GM23248 (cell line): ENCODE measurements at places on chromosomes 13 and 19. TPM values are rescaled to one million over a fixed set of nuclear protein-coding genes. Genes with fewer than 3 reads are reported as not detected.
A peak's percentile ranks its signal among the peaks of the same experiment; 100 is the strongest.

Gene KCNN4
- total RNA-seq: 8.7 and 13.7 TPM in 2 replicates

Gene FLT3LG
- 1.3 and 1.6 TPM in 2 replicates for total RNA-seq

Gene IGLON5
- not detected in 2 replicates for total RNA-seq

Gene HIF3A
- total RNA-seq: not detected in 2 replicates

Gene C13orf42
- not detected in 2 replicates for total RNA-seq

- H3K4me1 ChIP-seq: no peaks in the 10 kb centered on the region
- H3K4me3 ChIP-seq: no peak overlapping the region
- H3K36me3 ChIP-seq: no peaks in the 10 kb centered on the region
Measured at GRCh38 chr19:32181216-32181920, 164.0 kb upstream of the ZNF507 start.

- no peak for DNase-seq
- no peaks in the 10 kb centered on the region for H3K36me3 ChIP-seq
- 0 out of 2 replicates have a peak, but pooled peaks cover 7% of the 10 kb centered on the region for H3K4me1 ChIP-seq
- H3K27me3 ChIP-seq: peaks cover 4% of the 10 kb centered on the region; the same call in 1 of the 2 replicates
- H3K27ac ChIP-seq: no peak overlapping the region
- H3K4me3 ChIP-seq: no peak overlapping the region
Measured at GRCh38 chr19:32287086-32287485, 58.3 kb upstream of the ZNF507 start.

DNA sequence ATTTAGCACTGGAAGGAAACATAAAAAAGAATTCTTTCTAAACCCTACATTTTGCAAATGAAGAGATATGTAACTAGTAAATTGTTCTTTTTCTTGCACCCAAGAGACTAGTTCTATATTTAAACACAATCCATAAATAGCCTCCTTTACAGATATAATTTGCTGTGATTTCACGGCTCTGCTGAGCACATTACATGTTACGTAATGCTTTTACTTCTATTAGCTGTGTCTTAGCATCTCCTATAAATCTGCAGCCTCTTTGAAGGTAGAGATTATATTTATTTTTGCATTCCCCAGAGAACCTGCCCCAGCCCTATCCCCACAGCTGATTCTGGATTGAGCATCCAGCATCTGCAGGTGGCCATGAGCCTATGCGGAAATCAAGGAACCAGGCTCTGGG is 32.2 kb downstream of the LACC1 start:
- no peak overlapping the region for H3K27ac ChIP-seq
- no peaks in the 10 kb centered on the region for H3K36me3 ChIP-seq
- no peaks in the 10 kb centered on the region for H3K27me3 ChIP-seq
- H3K4me1 ChIP-seq: peaks cover 8% of the 10 kb centered on the region; the same call in 1 of the 2 replicates
- H3K4me3 ChIP-seq: no peak overlapping the region

DNA sequence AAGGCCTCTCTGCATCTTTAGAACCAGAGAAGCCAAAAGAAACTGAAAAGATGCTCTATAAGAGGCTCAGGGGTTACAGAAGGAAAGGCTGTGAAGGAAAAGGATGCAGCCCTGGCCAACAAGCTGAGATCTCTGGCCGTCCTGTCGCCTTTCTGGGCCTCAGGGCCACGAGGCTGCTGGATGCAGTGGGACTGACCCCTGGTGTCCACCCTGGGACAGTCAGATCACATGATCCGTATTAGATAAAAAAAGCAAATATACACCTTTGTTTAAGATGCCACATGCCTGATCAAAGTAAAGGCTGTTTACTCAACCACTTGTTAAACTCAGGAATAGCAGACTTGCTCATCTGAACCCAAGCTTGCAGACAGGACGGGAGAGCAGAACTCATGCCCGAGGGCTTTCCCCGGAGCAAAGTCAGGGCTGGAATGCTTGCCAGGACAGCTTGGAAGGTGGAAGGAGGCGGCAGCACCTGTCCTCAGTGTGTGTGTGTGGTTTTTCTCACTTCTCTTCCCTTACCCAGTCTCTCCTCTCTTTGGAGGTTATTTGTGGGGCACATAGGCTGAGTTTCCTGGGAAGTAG is 206.5 kb upstream of the TSHZ3 start:
- H3K27me3 ChIP-seq: peaks cover 25% of the 10 kb centered on the region
- no peak overlapping the region for H3K27ac ChIP-seq
- no peak overlapping the region for H3K4me3 ChIP-seq
- peak; percentile 2 for DNase-seq

DNA sequence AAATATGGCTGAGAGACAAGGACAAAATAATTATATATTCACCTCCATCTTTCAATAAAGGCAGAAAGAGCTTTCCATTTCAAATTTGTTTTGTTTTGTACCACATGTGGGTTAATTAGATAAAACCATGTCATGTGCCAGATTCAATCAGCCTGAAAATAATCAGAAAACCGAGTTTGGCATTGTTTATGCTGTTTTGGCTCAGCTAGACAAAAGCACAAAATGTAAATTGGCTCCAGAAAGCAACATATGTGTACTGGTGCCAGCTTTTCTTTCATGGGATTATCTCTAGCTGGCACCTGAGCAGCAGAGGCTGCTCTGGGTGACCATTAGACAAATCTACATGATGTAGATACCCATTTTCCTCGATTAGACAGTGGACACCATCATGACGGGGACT is 9.2 kb upstream of the DNAJC15 start:
- no peak for DNase-seq
- no peaks in the 10 kb centered on the region for H3K27me3 ChIP-seq
- no peak overlapping the region for H3K4me3 ChIP-seq
- peaks cover 9% of the 10 kb centered on the region for H3K4me1 ChIP-seq

GRCh38 chr13:24684600-24684998 is 4.4 kb downstream of the ATP12A start:
- DNase-seq: peak; percentile 59
- no peaks in the 10 kb centered on the region for H3K36me3 ChIP-seq

DNA sequence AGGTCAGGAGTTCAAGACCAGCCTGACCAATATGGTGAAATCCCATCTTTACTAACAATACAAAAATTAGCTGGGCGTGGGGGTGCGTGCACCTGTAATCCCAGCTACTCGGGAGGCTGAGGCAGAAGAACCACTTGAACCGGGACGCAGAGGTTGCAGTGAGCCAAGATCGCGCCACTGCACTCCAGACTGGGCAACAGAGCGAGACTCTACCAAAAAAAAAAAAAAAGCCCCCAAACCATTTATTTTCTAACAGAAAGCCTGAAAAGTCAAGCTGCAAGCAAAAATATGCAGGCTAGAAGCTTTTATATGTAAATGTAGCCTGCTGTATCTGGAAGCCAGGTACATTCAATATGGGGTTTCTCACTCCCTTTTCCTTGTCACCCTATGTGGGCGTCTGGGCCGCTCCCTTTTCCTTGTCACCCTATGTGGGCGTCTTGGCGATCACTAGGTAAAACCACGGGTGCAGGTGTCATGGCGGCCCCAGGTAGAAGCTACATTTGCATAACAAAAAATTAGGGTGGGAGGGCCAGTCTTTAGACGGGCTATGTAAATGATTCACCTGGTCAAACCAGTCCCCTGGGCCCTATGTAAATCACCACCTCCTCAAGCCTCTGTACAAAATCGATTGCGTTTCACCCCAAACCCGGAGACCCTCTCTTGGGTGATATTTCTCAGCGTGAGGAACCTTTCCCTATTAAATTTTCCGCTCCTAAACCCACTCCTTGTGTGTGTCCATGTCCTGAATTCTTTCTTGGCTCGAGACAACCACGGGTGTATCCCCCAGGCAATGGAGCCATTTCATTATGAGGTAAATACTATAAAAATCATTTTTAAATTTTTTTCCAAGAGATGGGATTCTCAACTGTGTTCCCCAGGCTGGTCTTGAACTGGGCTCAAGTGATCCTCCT is 2.1 kb downstream of the TRIM13 start:
- H3K27me3 ChIP-seq: no peaks in the 10 kb centered on the region
- H3K4me3 ChIP-seq: peak overlapping the region; percentile 93
- peaks cover 26% of the 10 kb centered on the region for H3K4me1 ChIP-seq
- peaks cover 41% of the 10 kb centered on the region for H3K36me3 ChIP-seq
- DNase-seq: no peak
